ENCODE measurements at places on chromosomes 11 and 22.
A peak's percentile ranks its signal among the peaks of the same experiment; 100 is the strongest.

- no peak for DNase-seq
Measured at GRCh38 chr11:71327156-71328085, 75.0 kb upstream of the SHANK2 start.

DNA sequence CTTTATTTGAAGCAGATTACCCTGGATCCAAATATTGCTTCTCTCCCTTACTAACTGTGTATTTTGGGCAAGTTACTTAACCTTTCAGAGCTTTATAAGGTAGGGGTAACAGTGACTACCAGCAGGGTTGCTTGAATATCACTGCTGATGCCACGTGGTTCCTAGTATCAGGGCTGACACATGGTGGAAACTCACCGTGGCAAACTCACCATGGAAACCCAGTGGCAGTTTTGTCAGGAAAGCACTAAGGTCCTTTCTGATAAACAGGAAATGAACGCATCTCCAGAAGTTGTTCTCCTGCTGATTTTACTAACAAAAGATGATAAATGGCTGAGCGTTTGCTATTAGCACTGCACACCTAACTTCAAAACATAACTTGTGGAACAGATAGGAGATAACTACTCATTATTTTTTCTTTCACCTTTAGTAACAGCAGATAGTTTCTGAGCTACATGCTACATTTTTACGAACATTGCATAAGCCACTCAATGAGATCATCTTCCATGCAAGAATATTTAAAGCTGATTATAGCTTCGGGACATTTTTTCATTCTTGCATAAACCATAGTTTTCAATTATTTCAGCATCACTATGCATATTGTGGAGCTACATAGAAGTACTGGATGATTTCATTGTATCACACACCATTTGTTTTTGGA is 59.7 kb upstream of the RAG2 start:
- DNase-seq, result no peak

DNA sequence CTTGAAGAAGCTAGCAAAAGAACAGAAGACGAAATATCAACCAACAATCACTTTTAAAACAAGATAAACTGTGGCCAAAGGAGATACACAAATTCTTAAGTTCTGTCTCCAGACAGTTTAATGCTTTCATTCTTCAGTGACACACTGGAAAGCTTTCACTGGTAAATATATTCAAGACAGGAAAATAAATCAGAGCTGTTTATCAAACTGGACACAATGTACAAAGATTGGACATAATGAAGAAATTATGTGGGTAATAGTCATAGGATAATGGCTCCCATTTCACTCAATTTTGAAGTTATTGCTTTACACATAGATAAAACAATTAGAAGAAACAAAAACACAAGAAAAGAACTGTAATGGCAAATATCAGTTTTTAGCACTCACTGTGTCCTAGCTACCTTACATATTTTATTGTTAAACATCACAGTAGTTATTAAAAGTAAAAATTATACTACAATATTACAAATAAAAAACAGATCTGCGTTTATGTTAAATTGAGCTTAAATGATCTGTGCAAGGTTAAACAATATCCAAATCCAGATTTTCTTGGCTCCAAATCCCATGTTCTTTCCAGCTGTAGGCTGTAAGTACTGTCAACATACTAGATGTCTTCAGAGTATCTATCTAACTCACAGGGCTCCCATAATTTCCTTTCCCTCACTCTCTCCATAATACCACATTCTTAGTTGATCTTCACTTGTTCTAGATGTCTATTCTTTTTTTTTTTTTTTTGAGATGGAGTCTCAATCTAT is 38.6 kb upstream of the NOX4 start:
- no peak for DNase-seq

DNA sequence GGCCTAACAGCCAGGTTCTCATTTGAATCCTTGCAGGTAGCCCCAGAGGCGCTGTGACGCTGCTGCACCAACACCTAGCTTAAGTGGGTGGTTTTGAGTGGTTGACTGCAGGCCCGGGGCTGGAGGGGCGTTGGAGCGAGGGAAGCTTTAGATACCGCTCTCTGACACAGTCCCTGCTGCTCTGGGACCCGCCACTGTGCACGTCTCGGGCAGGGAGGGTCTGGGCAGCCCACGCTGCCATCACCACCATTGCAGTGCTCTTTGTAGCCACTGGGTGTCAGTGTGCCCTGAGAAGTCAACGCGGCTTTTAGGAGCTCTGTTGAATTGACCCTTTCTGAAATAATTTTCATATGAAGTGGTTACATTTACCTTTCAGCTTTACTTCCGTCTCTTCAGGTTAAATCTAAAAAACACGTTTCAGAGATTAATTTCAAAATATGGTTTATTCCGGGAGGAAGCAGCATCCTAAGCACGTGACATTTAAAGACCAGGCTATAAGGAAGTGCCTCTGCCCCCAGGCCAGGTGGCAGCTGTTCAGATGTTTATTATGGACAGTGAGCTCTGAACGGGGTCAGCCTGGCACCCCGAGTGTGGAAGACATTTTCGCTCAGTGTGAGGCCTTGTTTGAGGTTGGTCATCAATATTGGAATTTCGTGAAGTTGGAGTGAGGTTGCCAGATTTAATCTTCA is 30.9 kb upstream of the PARVB start:
- peak; percentile 73 for DNase-seq

GRCh38 chr22:47394504-47395440 is 632.3 kb downstream of the TBC1D22A start:
- no peak for DNase-seq

DNA sequence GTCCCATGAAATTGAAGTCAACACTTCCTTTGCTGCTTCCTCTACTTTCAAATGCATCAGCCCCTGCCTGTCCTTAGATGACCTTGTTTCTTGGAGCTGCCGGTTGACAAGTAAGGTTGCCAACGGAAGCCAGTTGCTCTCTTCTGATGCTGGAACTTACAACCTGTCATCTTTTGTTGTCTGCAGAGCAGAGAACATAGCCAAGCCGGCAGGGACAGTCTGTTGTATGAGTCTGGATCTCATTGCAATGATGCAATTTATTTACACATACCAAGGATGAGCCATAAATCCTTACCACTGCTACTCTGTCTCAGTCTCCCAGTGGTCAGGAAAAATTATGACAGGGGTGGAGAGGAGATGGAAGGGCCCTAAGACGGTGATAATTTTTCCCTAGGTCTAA is 151.4 kb downstream of the BLID start:
- peak; percentile 3 for DNase-seq

DNA sequence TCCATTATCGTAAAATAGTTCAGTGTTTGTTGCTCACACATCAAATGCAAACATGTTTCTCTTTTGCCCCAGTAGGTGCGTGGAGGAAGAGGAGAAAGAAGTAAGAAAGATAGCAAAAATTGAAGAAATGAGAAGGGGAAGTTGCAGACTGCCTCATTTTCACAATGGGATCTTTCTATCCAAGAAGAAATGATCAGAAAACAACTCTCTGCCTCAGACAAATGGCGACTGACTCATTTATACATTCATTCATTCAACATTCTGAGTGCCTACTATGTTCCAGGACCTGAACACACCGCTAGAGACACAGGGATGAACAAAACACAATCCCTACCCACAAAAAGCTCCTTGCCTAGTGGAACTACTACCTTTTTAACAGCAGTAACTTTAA is 367 bp downstream of the HPS5 start:
- DNase-seq, result peak; percentile 65

DNA sequence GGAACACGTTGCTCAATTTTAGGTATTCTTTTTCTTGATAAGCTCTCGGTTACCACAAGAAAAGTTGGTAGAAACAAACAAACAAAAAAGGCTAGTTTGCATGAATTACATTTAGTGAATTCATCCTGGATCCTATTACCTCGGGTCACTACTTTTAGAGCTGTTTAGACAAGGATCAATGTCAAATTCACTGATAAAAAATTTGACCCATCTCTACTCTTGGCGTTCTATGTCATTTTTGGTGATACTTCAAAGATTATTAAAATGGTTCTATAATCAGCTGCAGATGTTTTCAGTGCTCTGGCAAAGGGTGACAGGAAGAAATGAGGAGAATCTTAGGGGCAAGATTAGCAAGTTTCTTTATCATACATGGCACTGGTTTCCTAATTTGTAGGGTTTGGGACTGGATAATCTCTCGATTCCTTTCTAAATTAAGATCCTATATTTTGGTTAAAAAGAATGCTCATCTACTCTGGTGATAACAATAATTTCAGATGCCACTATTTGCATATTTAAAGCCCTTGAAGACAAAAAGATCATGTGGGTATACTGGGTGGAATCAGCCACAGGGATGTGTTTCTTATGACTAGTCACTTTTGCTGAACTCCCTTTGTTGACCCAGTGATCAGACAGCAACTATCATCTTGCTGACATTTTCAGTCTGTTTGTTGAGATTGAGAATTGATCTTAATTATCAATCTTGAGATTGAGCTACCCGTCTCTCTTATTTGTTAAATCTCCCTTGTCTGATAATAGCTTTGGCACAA is 442.9 kb downstream of the AASDHPPT start:
- DNase-seq, result no peak

DNA sequence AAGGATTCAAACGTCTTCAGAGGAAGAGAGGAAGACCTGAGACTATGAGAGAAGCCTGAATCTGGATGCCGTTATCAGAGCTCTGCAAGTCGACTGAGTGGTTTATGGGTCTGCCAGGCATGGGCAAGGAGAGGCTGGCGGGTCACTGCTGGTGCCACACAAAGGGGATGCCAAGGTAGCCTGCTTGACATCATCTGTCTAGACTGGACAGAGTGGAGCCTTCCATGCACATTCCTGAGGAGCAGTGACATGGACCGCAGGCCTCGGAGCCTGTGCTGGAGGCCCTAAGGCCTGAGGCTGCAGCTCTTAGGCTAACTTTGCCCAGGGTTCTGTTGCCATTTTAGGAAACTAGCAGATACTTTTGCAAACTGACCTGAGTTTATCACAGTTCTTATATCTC is 127.4 kb downstream of the WT1 start:
- no peak for DNase-seq

DNA sequence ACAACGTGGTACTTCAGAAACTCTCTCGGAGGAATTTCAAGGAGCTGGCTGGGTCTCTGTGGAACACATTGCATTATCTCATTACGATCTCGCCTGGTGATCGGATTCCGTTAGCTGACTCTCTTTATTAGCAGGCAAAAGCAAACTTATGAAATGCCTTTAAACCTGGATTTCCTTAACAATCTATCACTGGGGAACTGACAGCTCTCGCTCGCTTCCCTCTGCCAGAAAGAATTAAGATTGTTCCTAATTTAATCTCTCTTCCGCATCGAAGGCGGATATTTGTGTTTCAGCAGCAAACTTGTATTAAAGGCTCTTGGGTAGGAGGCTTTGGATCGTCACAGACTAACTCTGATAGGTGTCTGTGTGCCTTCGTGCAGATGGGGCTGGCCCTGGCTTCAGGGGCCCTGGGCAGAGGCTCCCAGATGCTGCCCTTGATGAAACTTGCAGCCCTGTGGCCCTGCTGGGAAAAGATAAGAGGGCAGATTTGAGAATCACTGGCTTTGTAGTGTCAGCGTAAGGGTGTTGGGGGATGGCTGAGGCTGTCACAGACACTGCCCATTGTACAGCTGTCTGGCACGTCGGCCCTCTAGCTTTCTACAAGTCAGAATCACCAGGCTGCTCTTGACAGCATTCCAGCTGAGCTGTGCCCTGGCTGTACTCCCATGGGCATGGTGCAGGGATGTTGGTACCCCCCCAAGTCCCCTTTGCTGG is 162.2 kb upstream of the NECTIN1 start:
- DNase-seq, result no peak

- DNase-seq, result no peak
Measured at GRCh38 chr11:67588136-67588503, 4.5 kb downstream of the GSTP1 start.

DNA sequence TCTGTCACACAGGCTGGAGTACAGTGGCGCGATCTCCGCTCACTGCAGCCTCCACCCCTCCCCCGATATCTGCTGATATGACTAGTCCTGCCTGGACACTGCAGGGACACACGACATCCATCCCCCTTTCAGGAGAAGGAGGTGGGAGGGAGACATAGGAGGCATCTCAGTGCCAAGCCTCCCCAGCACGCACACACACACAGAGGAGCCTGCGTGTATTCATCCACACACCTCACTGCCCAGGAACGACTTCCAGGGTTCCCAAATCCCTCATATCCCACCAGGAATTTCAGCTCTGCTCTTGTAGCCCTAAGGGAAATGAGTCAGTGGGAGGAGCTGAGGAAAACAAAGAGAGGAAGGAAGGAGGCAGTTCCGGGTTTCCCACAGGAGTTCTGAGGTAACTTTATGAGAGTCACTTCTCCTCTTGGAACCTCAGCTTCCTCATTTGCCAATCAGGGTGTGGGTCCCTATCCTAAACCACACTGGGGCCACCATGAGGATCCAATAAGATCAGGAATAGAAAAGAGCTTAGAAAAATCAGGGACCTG is 37.2 kb upstream of the ACER3 start:
- DNase-seq, result peak; percentile 80
